ENCODE measurements at places on chromosomes 5 and 9. TPM values are rescaled to one million over a fixed set of nuclear protein-coding genes. Genes with fewer than 3 reads are reported as not detected.

Gene CTNND2
- 13.8 TPM for total RNA-seq

Gene ASPN
- total RNA-seq: not detected

Gene OGN
- total RNA-seq: not detected

Gene TJP2
- total RNA-seq: 135 TPM

Gene SLC45A2
- not detected for total RNA-seq

Gene DMRTA1
- 3.3 TPM for total RNA-seq

DNA sequence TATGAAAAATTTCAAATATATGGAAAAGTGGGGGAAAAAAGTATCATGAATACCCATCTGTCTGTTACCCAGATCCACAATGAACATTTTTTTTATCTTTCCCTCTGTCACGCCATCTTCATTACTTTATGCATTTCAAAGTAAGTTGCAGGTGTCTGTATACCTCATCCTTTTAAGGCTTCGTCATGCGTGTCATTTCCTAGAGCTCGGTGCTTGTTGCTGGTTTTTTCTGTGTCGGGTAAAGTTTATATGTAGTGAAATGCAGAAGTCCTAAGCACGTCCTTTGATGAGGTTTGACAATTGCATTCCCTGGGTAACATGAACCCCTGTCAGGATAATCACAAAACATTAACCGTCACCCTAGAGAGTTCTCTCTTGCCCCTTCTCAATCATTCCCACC is 52.1 kb downstream of the DAPK1 start:
- no peaks in the 10 kb centered on the region for H3K36me3 ChIP-seq
- H3K27me3 ChIP-seq: no peaks in the 10 kb centered on the region
- no peaks in the 10 kb centered on the region for H3K4me1 ChIP-seq
- no peak overlapping the region for H3K4me3 ChIP-seq
- no peak overlapping the region for H3K27ac ChIP-seq

GRCh38 chr5:71744009-71744790 is 25.1 kb downstream of the CARTPT start:
- no peaks in the 10 kb centered on the region for H3K36me3 ChIP-seq
- H3K27me3 ChIP-seq: no peaks in the 10 kb centered on the region
- H3K27ac ChIP-seq: no peak overlapping the region
- H3K4me3 ChIP-seq: no peak overlapping the region
- no peak for DNase-seq

DNA sequence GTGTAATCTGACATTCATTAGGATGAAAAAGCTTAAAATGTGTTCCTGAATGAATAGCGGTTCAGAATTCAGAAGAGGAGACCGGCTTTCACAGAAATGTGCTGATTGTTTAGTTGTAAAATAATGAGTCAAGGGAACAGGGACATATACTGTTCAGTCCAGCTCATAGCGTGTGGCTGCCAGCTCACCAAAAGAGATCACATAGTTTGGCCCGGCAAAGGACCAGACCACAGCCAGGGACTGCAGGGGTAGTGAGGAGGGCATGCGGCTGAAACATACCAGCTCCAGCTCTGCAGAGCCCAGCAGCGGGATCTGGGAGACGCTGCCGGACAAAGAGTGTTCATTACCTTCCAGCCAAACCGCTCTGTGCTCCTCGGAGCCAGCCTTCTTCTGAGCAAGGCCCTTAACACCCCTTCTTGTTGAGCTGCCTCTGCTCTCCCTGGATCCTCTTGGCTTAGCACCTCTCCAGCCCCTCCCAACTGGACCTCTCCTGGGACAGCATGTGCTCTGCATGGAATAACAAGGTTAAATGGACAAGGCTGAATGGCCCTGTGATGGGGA is 116.8 kb upstream of the CNTLN start:
- no peak for DNase-seq
- no peaks in the 10 kb centered on the region for H3K36me3 ChIP-seq
- no peaks in the 10 kb centered on the region for H3K27me3 ChIP-seq
- no peaks in the 10 kb centered on the region for H3K4me1 ChIP-seq
- H3K27ac ChIP-seq: no peak overlapping the region

DNA sequence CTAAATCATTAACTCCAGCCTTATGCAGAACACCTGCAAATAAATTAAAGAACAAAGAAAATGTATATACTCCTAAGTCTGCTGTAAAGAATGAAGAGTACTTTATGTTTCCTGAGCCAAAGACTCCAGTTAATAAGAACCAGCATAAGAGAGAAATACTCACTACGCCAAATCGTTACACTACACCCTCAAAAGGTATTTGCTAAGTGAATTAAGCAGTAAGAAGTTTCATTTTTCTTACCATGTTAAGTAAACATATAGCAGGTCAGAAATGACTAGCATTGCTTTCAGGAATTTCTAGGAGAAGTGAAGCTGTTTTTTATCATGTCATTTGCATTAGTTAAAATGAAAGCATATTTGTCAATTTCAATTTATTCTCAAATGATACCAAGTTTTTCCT is 92.7 kb downstream of the MELK start:
- H3K27me3 ChIP-seq: no peaks in the 10 kb centered on the region
- DNase-seq: no peak
- H3K4me1 ChIP-seq: no peaks in the 10 kb centered on the region
- H3K4me3 ChIP-seq: no peak overlapping the region
- peaks cover 29% of the 10 kb centered on the region for H3K36me3 ChIP-seq
- H3K27ac ChIP-seq: no peak overlapping the region

DNA sequence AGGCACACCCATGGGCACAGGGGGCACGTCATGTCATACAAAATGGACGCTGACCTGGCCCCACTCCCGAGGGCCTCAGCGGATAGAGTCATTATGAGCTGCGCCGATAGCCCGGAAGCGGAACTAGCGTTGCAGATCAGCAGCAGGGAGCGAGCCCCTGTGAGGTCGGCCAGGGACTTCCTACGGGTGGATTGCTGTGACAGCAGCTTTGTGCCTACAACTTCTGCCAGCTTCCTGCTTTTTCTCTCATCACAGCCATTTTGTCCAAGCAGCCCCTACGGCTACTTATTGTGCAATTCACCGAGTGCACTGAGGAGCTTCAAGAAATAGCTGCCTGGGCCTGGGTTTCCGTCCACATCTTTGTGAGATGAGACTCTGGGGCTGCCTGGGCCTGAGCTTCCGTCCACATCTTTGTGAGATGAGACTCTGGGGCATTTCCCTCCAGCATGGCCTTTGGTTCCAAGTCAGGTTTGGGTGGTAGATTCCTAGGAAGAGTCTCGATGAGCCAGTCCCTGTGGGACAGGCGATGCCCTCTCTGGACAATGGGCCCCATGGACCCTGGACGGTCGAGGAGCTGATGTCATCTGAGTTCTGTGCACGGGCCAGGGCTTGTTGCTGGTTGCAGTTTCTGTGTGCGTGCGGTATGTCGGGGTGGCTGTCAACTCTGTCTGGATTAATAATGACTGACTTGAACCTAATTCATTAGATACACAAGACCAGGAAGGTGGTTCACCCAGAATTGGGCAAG is 67.0 kb upstream of the GNE start:
- H3K4me1 ChIP-seq: no peaks in the 10 kb centered on the region
- H3K27ac ChIP-seq: no peak overlapping the region
- H3K4me3 ChIP-seq: no peak overlapping the region
- no peak for DNase-seq
- no peaks in the 10 kb centered on the region for H3K36me3 ChIP-seq

GRCh38 chr5:149953436-149954121 is 7.0 kb upstream of the SLC26A2 start:
- H3K27me3 ChIP-seq: no peaks in the 10 kb centered on the region
- H3K36me3 ChIP-seq: no peaks in the 10 kb centered on the region
- H3K27ac ChIP-seq: no peak overlapping the region
- no peak for DNase-seq
- no peaks in the 10 kb centered on the region for H3K4me1 ChIP-seq

- no peak for DNase-seq
- no peaks in the 10 kb centered on the region for H3K36me3 ChIP-seq
- no peak overlapping the region for H3K4me3 ChIP-seq
- H3K27me3 ChIP-seq: no peaks in the 10 kb centered on the region
- no peaks in the 10 kb centered on the region for H3K4me1 ChIP-seq
These were observed 255.7 kb upstream of the TNC start for GRCh38 chr9:115373710-115374045.

DNA sequence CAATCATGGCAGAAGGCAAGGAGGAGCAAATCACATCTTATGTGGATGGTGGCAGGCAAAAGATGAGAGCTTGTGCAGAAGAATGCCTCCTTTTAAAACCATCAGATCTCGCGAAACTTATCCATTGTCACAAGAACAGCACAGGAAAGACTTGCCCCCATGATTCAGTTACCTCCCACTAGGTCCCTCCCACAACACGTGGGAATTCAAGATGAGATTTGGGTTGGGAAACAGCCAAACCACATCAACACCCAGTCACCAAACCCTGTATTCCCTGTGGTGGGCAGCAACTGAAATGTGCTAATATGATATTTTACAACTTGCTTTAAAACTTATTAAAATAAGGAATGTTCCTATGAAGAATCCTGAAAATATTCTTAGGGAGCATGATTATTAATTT is 54.2 kb downstream of the RASGRF2 start:
- no peaks in the 10 kb centered on the region for H3K27me3 ChIP-seq
- no peak for DNase-seq
- no peaks in the 10 kb centered on the region for H3K4me1 ChIP-seq
- no peaks in the 10 kb centered on the region for H3K36me3 ChIP-seq
- no peak overlapping the region for H3K27ac ChIP-seq
- H3K4me3 ChIP-seq: no peak overlapping the region

GRCh38 chr5:76818844-76819831 is at the start of gene F2RL1:
F2RL1 (plus strand) TSS chr5:76819030; CDS start chr5:76819183, 153 bp downstream.
- peak within 1 kb of the TSS; percentile 73 for H3K4me3 ChIP-seq
- no peaks in the 10 kb centered on the region for H3K4me1 ChIP-seq
- peaks cover 2% of the 10 kb centered on the region for H3K27me3 ChIP-seq
- H3K36me3 ChIP-seq: no peaks in the 10 kb centered on the region

DNA sequence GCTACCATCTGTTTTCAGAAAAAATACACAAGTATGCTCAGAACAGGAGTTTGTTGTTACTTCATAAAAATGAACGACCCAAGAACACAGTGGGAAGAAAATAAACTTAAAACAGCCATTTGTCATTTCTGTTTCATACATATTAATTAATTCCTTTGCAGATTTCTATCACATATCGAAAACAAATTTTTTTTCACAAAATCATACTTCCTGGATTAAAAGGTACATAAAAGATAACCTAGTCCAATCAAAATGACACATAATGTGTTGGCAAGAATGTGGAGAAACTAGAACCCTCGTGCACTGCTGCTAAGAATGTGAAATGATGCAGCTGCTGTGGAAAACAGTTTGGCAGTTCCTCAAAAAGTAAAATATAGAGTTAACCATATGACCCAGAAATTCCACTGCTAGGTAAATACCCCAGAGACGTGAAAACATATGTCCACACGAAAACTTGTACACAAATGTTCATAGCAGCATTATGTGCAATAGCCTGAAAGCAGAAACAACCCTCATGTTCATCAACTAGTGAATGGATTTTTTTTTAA is 46.0 kb downstream of the MYO10 start:
- H3K4me1 ChIP-seq: peaks cover 9% of the 10 kb centered on the region
- H3K4me3 ChIP-seq: no peak overlapping the region
- no peaks in the 10 kb centered on the region for H3K27me3 ChIP-seq

GRCh38 chr9:112550531-112550930 is 63.9 kb downstream of the KIAA1958 start:
- no peak overlapping the region for H3K27ac ChIP-seq
- H3K4me1 ChIP-seq: peaks cover 28% of the 10 kb centered on the region
- no peaks in the 10 kb centered on the region for H3K36me3 ChIP-seq
- no peaks in the 10 kb centered on the region for H3K27me3 ChIP-seq
- no peak overlapping the region for H3K4me3 ChIP-seq

DNA sequence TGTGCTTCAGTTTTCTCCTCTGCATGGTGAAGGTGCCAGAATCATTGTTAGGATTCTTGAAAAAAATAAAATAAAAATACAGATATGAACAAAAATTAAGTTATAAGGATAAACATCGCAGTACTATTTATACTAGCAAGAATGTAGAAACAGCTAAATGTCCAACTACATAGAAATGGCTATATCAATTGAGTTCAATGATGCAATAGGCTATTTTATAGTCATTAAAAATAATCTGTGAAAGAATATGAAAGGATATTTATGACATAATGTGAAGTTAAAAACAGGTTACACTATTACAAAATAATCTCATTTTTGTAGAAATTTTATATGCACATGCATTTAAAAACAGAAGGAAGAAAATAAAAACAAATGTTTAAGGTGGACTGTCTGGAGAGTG is 198.7 kb upstream of the TRIM32 start:
- no peak overlapping the region for H3K27ac ChIP-seq
- H3K4me3 ChIP-seq: no peak overlapping the region
- no peaks in the 10 kb centered on the region for H3K4me1 ChIP-seq
- no peaks in the 10 kb centered on the region for H3K27me3 ChIP-seq
- DNase-seq: no peak

GRCh38 chr5:81251922-81252321 is 18.8 kb downstream of the CKMT2 start:
- H3K36me3 ChIP-seq: no peaks in the 10 kb centered on the region
- no peak for DNase-seq
- no peaks in the 10 kb centered on the region for H3K27me3 ChIP-seq
- no peak overlapping the region for H3K4me3 ChIP-seq
